Fibroblast of mammary gland (primary cell): ENCODE measurements at places on chromosomes 12 and 14.

GRCh38 chr12:44571006-44571550 lies 305.0 kb downstream of the NELL2 start:
- no peak for DNase-seq

GRCh38 chr14:51999084-51999483 lies 9.7 kb downstream of the RTRAF start:
- DNase-seq, result peak; percentile 71

DNA sequence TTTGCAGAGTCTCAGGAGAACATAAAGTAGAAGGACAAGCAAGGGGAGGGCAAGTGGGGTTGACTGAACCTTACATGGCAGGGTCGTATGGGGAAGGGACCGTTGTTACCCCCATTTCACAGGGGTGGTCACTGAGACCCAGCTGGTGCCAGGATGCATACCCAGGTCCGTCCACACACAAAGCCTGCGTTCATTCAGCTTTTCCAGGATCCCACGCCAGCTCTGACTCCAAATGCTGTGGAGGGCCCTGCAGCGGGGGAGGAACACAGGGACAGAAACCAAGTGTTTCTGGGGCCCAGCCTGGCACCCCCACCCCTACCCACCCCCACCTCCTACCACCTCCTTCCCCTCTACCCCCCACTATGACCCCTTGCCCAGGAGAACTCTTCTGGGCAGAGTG lies 16.5 kb upstream of the CHGA start:
- no peak for DNase-seq

DNA sequence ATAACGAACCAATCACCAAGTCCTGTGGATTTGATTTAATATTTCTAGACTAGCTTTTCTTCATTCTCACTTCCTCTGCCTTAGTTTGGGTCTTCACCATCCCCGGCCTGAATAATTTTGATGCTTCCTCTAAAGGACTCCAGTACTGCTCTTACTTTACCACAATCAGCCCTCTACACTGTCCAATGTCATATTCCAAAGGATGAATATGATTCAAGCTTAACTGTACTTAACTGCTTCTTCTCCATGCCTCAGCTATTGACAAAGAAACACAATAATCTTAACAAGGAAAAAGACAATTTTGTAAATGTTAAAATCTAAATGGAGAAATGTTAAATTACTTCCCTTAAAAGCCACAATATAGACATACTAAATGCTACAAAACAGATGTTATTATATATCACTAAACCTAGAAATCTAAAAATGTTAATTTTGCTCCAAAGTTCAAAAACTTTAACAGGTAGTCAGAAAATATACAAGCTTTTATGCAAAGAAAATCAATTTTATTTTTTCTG lies 70.2 kb downstream of the STXBP6 start:
- no peak for DNase-seq

DNA sequence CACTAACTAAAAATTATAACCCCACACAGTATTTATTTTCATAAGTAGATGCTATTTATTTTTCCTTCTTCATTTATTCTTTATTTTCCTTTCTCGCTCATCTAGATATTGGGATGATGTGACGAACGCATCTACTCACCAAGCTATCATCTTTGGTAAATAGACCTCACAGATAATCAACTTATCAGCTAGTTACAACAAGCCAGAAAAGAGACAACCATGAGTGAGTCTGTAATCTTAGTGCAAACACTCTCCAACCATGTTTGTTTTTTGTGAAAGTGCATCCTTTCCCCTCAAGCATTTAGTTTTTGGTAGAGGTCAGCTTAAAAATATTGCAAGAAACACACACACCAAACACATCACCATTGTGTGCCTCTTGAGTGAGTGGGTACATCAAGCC lies 84.9 kb downstream of the SLC25A21 start:
- no peak for DNase-seq

DNA sequence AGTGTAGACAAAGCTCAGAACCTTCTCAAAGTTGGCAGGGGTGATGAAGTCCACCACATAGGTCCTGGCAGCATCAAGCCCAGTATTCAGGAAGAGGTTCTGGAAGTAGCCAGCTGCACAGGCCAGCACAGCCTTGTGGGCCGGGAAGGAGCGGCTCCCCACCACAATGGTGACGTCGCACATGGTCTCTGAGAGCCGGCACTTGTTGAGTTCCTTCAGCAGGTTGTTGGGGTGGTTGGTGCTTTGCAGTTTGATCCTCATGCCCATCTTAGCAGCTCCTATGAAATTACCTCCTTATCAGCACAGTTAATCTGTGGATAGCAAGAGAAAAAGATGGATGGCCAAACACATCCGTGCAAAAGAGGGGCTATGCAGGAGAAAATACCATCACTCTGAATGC lies 1.7 kb downstream of the ZBTB39 start:
- DNase-seq, result no peak

GRCh38 chr14:72925815-72926291 lies 411 bp upstream of the DCAF4 start:
- no peak for DNase-seq

GRCh38 chr14:105888784-105889665 lies 362.6 kb downstream of the TMEM121 start:
- no peak for DNase-seq

GRCh38 chr12:26361964-26362363 lies 166.6 kb downstream of the SSPN start:
- DNase-seq, result no peak

DNA sequence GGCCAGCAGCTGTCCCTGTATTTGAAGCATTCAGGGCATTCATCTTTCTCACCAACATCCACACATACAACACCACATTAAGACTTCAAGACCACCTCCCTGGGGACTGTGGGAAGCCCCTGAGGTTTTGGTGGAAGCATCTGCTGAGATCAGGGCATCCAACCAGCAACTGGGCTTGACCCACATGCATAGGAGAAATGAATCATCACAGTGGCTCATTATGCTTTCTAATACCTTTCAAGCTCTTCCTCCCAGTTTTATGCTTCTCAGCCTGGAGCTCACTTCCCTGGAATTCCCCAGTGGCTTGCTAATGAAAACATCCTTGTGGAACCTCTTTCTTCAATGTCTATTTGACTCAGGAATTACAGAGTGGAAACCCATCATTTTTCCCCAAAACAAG lies 21.4 kb upstream of the CMKLR1 start:
- peak; percentile 80 for DNase-seq

GRCh38 chr14:65179918-65180724 lies 77.8 kb upstream of the MAX start:
- peak; percentile 96 for DNase-seq

GRCh38 chr14:68977180-68977717 lies 1.9 kb downstream of the ACTN1 start:
- DNase-seq, result no peak

- peak; percentile 72 for DNase-seq
Observed at GRCh38 chr12:88509347-88509746, 70.9 kb downstream of the KITLG start.

- no peak for DNase-seq
Observed at GRCh38 chr12:52341066-52341580, 19.9 kb upstream of the KRT83 start.

GRCh38 chr12:56150563-56150962 lies 1.8 kb upstream of the MYL6B start:
- DNase-seq, result peak; percentile 61

DNA sequence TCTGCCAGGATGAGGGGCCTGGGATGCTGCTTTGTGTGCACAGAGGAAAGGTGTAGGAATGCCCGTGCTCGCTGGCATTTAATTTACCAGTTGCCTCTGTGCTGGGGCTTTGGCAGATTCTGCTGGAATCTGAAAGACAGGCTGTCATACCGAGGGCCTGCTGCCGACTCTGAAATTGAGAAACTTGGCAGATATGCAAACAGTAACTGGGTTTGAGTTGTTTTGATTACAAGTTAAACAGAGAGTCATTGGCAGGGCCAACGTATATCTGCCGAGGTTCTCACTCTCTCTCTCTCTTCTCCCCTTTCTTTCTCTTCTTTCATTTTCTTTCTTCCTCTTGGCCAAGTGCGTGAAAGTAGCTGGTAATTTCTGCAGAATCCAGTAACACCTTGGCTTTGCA lies 618.7 kb downstream of the VRK1 start:
- no peak for DNase-seq

DNA sequence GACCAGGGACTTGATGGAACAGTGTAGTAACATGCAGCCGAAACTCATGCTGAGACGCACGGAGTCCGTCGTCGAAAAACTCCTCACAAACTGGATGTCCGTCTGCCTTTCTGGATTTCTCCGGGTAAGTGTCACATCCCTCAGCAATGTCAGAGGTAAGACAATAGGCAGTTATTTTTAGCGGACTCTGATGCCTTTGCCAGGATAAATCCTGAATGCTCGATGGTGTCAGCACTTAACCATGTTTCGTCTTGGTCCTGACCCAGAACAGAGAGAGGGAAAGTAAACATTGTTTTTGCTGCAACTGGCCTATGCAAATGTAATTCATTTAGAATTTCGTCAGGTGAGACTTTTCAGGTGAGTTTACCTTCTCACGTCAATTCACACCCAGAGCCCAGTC lies 112.3 kb downstream of the PLXNC1 start:
- no peak for DNase-seq

GRCh38 chr12:133130808-133131128 lies 341 bp downstream of the ZNF10 start:
- DNase-seq, result no peak

- no peak for DNase-seq
Observed at GRCh38 chr12:121278169-121279070, 18.1 kb downstream of the CAMKK2 start.

DNA sequence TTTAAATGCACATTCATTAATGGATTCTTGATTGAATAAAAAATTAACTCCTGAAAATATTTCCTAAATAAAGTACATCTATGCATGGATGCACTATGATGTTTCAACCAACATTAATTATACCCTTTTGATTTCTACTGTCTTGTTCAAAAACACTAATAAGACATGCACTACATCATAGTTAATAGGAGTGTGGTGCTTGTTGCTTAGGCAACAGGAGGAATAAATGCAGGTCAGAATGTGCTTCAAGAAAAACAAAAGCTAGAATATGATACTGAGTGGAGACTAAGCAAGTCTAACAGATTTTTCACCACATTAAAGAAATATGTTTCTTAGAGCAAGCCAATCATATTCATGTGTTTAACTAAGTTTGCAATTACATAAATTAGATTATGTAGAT lies 495.8 kb upstream of the GARIN6 start:
- no peak for DNase-seq

DNA sequence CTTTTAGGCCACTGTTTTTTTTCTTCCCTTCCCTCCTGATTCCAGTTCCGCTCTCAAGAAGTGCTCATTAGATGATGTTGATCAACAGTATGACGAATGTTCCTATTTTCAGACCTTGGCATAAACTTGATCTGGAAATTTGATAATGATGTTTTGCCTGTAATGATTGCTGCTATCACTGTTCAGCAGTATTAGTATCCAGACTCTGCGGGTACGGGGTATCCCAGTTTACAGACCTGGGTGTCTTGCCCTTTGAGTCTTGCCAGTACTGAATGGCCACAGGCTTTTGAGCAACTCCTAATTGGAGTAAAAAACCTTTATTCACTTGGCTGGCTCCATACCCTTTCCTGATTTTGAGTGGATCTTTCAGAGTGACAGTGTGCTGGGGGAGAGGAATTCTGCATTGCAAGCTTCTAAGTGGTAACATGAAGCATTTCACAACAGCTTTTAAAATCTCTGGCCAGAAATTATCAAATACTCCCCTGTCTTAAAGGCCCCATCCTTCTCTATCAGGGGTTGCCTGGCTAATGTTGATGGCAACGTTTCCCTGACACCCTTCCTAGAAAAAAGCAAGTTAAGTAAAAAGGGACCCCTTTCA lies 5.9 kb upstream of the ASB8 start:
- DNase-seq, result no peak

GRCh38 chr12:44157359-44157758 lies 321.5 kb downstream of the TMEM117 start:
- DNase-seq, result no peak

DNA sequence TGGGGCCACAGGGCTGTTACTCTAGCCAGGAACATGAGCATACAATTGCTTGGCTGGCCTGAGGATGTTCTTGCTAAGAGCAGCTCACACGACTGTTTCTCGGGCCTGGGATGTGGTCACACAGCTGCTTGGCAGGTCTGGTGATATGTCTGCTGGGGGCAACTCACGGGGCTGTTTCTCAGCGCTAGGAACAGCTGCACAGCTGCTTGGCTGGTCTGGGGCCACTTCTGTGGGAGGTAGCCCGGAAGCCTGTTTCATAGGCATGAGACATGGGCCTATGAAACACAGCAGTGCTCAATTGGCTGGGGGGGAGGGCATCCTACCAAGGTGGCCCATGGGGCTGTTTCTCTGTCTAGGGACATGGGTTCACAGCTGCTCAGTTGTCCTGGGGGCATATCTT lies 73.4 kb upstream of the DDHD1 start:
- peak; percentile 89 for DNase-seq

DNA sequence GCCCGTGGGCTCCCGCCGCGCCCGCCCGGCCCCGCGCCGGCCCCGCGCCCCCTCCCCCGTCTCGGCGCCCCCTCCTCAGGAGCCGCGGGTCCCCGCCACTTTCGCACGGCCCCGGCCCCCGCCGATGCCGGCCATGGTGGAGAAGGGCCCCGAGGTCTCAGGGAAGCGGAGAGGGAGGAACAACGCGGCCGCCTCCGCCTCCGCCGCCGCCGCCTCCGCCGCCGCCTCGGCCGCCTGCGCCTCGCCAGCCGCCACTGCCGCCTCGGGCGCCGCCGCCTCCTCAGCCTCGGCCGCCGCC lies 263 bp downstream of the RCOR1 start:
- no peak for DNase-seq

DNA sequence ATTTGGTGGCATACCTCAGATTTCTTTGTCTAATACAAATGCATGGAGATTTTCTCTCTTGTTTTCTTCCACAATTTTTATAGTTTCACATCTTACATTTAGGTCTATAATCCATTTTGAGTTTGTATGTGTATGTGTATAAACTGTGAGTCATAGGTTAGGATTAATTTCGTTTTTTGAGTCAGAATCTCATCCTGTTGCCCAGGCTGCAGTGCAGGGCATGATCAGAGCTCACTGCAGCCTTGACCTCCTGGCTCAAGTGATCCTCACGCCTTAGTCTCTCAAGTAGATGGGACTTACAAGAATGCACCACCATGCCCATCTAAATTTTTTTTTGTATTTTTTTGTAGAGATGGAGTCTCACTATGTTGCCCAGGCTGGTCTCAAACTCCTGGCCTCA lies 71.6 kb downstream of the OTOGL start:
- no peak for DNase-seq

DNA sequence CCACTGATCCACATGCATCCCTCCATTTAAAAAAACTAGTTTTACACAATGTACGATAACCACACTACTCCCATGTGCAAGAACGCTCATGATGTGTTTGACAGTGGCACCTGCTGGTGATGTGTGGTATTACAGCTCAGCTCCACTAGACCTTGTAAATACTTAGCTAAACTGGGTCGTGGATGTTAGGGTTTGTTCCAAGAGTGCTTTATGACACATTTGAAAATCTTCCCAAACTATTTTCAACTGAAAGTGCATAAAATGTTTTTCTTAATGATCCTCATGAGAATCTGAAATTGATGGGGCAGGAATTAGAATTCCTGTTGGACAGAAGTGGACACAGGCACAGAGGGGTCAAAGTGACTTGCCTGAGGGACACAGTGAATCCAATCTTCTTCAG lies 99.2 kb downstream of the SCARB1 start:
- DNase-seq, result peak; percentile 93

GRCh38 chr14:104581521-104581920 lies 2.0 kb downstream of the C14orf180 start:
- DNase-seq, result no peak
